ENCODE measurements at places on chromosomes 7 and 10.

GRCh38 chr7:92595281-92595680 is 5.1 kb upstream of the FAM133B start:
- DNase-seq: no peak

GRCh38 chr7:129762387-129762969 is 151.0 kb downstream of the NRF1 start:
- no peak for DNase-seq

- no peak for DNase-seq
These were observed 868.6 kb downstream of the GATA3 start for GRCh38 chr10:8923096-8923495.

GRCh38 chr7:103446049-103446520 is at the start of gene SLC26A5:
Gene SLC26A5 (minus strand): TSS chr7:103446207. CDS start chr7:103421514, 24,693 bp downstream.
- no peak for DNase-seq

GRCh38 chr10:96683065-96683464 is 37.2 kb downstream of the PIK3AP1 start:
- no peak for DNase-seq

- no peak for DNase-seq
These were observed 5.5 kb downstream of the SGCE start for GRCh38 chr7:94650147-94651051.

- no peak for DNase-seq
These were observed 2.8 kb downstream of the SHH start for GRCh38 chr7:155809332-155809946.

- no peak for DNase-seq
These were observed 121.5 kb downstream of the TYW1B start for GRCh38 chr7:72706521-72706920.

GRCh38 chr7:68074242-68074641 is 1077.6 kb downstream of the TYW1 start:
- DNase-seq: no peak

- no peak for DNase-seq
These were observed 287.3 kb upstream of the SP4 start for GRCh38 chr7:21140622-21141021.

DNA sequence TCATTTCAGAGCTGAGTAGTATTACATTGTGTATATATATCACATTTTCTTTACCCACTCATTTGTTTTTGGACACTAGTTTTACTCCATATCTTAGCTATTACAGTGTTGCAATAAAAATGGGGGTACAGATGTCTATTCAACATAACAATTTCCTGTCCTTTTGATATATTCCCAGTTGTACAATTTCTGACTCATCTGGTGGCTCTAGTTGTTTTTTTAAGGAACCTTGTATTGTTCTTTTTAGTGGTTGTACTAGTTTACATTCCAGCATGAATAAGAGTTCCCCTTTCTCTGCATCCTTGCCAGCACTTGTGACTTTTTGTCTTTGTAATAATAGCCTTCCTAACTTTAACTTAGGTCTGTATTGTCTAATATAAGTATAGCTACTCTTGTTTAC is 739.9 kb downstream of the XPNPEP1 start:
- no peak for DNase-seq

- DNase-seq: no peak
These were observed 401.6 kb downstream of the SUGCT start for GRCh38 chr7:40536421-40536820.

GRCh38 chr10:125606414-125607010 is 76.5 kb downstream of the TEX36 start:
- no peak for DNase-seq

- DNase-seq: no peak
These were observed 725.2 kb downstream of the SUGCT start for GRCh38 chr7:40859965-40860543.

GRCh38 chr7:150784120-150784736 is 15.9 kb downstream of the TMEM176B start:
- DNase-seq: no peak

DNA sequence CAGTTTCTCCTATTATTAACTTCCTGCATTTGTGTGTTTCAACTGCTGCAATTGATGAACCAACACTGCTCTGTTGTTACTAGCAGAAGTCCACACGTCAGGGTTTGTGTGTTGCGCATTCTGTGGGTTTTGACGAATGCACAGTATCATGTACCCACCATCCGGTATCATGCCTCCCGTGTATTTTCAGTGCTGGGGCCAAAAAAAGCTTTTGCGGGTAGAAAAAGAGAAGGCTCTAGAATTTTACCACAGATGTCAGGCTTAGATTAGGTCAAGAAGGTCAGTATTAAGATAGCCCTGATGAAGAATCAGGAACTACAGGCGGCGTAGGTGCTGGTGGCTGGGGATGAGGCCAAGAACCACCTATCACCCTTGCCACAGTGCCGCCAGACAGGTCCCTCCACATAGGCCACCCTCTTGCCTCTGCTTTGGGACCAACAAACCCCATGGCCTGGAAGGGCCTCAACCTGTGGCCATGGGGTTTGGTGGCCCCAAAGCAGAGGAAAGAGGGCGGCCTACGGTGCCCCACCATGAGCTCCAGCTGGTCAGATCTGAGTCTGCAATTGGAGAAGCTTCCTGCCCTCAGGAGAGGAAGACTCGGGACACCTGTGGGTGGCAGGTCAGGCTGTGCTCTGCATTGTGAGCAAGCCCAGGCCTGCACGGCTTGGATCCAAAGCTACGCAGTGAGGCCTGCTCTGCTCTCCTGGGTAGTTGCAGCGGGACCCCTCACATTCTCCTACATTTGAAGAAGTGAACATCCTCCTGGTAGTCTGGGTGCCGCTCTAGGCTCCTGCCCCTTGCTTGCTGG is 71.9 kb downstream of the MKI67 start:
- DNase-seq: no peak

GRCh38 chr10:91652364-91652763 is 19.5 kb upstream of the PPP1R3C start:
- DNase-seq: no peak

GRCh38 chr7:158064631-158065030 is 523.0 kb downstream of the PTPRN2 start:
- DNase-seq: no peak

- DNase-seq: no peak
These were observed 20.9 kb downstream of the RAMP3 start for GRCh38 chr7:45178241-45179225.

GRCh38 chr7:71173955-71174354 is 42.0 kb downstream of the GALNT17 start:
- DNase-seq: no peak

DNA sequence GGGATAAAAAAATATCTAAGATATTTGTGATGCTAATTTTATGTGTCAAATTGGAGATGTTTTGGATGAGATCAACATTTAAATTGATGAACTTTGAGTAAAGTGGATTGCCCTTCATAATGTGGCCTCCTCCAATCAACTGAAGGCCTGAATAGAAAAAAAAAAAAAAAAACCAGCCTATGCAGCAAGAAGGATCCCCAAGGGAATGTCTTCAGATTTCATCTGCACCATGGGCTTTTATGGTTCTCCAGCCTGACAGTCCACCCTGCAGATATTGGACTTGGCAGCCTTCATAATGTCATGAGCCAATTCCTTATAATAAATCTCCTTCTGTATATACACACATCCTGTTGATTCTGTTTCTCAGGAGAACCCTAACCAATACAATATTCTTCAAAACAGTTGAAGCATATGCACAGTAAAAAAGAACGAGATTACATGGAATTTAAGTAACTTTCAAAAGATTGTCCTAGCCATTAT is 316.9 kb upstream of the PLXDC2 start:
- DNase-seq: no peak

- no peak for DNase-seq
These were observed 19.2 kb upstream of the PANK1 start for GRCh38 chr10:89664203-89664602.

- DNase-seq: no peak
These were observed 10.6 kb upstream of the UPP1 start for GRCh38 chr7:48078470-48078869.

DNA sequence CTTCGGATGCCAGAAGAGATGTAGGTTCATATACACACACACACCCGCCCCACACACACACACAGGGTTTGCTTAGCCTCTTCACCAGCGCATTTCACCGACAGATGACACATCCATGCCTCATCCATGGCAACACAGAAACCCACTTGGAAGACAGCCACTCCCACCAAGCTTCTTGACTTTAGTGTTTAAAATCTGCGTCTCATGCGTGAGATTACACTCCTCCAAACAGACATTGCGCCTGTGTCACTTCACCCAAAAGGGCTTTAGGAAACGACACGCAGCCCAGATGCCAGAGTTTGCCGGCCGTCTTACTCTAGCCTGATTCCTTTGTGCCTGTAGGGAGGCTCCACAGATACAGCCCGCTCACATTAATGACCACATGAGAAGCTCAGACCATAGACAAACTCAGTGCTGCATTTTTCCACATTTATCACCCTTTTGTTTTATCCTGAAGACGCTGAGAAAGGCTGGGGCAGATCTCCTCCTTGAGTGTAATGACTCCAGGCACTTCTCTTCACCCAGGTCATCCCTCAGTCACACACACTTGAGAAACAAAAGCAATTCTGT is 73.8 kb downstream of the DIP2C start:
- no peak for DNase-seq

DNA sequence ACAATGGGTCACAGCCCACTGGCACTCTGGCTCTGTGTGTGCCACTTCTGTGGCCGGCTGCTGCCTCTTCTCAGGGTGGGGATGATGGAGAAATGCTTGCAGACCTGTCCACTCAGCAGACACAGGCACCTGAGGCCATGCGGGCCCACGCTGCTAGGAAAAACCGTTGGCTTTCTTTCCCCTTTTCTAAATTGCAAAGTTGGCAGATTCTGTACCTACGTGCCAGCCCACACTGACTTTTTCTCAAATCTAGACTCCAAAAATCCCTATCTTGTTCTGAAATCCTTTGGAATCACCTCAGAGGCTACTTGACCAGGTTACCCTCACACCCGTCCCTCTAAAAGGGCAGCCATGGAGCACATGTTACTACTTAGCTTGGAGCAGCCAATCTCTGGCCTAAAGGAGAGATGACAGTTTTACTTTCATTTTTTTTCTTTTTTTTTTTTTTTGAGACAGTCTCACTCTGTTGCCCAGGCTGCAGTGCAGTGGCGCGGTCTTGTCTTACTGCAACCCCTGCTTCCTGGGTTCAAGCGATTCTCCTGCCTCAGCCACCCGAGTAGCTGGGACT is 99.4 kb downstream of the RNF216 start:
- DNase-seq: no peak

DNA sequence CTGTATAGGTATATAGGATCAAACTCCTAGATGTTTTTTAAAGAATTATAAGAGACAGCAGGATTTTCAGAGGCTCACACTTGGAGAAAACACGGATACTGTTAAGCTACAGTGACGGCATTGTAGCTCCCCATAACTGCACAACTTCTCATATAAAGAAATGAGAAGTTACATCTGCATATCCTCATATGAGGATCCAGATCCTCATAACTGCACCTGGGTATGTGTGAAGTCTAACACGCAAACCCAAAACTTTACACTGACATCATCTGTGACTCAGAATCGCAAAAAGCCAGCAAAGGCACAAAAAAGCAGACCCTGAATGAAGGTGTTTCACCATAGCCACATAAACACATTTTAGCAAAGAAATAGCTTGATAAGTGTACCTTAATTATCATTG is 34.1 kb downstream of the NEBL start:
- no peak for DNase-seq

DNA sequence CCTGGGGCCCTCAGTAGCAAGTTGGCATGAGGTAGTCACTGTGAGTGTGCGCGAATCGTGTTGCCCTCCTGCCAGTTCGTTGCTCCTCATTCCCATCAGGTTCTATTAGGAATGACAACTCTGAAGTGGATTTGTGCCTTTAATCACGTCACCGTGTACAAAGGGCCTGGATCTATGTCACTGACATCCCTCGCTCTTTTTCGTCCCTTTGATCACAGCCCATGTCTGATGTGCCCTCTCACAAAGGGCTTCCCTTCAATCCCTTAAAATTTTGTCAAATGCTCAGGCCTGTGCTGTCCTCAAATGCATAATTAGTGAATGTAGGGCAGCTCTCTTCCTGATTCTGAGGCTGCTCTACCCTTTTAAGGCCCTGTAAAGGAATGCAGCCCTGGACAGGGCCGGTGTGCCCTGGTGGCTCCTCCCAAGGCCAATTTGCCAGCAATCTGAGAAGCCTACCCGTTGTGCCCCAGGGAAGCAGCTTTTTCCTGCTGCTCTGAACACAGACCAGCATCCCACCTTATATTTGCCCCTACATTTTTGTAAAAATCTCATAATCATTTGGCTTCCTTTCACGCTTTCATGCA is 93.6 kb downstream of the TMEM178B start:
- DNase-seq: no peak

GRCh38 chr10:3071405-3072198 is 4.3 kb downstream of the PFKP start:
- DNase-seq: no peak

DNA sequence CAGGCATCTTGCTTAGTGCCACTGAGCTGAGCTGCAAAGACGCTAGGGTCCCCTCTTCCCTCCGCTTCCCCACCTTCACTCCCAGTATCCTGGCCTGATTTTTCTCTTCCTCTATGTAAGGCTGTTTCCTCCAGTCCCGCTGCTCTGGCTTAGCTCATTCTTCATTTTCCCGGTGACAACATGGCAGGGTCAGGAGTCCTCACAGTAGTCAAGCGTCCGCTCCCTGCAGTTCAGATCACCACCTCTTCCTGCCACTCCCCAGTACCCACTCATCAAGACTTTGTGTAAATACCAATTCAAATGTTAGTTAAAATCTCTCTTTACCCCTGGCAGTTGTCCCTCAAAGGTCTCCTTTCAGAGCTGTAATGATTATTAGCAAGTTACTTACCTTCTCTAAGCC is 650.4 kb upstream of the CELF2 start:
- no peak for DNase-seq

DNA sequence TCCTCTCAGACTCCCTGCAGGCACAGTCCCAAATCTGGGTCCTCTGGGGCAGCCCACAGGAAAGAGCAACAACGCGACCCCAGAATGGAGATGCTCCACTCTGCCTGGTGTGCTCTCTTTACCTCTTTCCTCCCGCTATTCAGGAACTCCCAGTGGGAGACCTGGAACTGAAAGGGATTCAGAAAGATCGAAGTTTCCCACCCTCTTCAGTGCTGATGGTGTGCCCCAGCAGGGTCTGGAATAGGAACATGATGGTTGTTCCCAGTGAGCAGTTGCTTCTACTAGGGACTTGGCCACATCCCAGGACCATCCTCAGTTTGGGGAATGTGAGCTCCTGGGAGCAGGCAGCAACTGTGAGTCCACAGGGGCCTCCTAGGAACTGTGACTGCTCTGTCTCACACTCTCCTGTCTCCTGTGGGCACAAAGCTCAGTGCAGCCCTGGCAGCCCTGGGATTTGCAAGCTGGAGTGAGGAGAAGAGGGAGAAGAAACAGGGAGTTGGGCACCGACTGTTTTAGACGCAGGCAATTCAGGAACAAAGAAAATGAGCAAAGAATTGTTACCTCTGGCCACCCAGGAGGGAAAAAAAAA is 17.9 kb downstream of the OR6V1 start:
- DNase-seq: no peak
